Activated CD4-positive, alpha-beta T cell treated with anti-CD3 and anti-CD28 coated beads, Interleukin-2, amount 50 U/mL, for 4 hours (primary cell): ENCODE measurements at places on chromosomes 6 and 20.

DNA sequence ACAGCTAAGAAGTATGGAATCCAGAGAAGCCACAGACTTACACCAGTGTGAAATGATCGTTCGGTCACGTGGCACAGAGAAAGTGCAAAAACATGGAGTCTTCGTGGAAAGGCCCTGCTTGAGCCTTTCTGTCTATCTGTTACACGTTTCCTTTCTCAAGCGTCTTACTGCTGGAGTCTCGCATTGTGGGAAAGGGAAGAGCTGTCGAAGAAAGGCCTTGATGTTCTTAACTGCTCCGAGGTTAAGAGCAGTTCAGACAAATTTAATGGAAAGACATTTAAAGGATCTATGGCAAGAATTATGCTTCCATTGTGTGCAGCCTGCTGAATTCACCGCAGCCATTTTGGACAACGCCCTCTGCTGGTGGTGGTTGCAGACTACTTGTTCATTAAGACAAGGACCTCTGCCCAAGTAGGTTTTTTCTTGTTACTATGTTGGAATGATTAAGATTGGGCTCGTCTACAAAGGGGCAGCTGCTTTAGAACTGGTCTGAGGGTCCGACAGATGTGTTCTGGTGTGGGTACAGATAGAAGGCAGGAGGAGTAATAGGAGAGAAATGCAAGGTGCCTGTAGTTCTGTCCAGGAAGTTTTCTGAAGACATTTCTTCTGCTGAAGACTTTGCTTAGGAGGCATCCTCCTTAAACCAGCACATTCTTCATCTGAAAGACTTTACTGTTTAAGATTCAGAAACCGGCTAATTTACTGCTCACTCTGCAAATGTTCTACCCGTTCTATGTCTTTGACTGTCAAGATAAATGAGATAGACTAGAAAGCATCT, 24.7 kb upstream of the CCN6 start:
- peak; percentile 65 for DNase-seq

- DNase-seq = no peak
These were observed 33.1 kb upstream of the MPC1 start for GRCh38 chr6:166415833-166416347.

DNA sequence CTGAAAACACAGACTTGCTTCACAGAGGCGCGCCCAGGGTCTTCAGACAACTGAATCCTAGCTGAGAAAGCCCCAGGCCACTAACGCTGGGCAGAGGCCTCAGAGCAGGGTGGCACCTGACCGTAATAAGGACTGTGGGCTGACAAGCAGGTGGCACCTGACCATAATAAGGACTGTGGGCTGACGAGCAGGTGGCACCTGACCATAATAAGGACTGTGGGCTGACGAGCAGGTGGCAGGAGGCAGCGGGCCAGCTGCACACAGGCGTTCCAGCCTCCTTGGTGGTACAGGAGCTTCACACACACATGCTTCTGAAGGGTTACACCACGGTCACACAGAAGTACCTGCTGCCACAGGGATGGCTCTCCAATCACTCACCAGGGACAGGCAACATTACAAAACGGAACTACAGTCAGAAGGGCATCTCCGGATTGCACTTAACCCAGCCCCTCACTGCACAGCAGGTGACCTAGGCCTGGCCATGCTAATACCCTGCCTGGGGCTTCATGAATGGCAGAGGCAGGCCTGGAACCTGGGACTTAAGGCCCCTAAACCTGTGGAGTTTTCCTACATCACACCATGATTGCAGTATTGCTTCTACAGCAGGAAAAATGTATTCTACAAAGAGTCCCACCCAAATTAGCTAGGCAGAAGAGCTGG, 50.8 kb downstream of the PSMG4 start:
- no peak for DNase-seq

DNA sequence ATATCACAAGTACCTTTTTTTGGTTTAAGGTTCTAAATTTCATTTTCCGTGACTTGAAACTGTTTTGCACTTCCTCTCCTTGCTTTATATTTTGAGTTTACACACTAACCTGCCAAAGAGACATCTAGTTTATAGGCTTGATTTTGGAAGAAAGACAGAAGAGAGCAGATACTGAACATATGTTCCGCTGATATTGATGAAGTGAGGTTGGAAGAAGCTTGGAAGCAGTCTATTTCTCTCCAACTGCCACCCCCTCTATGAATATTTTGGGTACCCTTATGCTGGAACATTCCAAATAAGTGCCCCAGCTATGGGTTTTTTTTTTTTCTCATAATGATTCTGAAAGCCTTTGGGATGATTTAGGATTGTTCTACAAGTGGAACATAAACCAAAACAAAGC, 150.6 kb downstream of the LAMA2 start:
- DNase-seq = no peak

DNA sequence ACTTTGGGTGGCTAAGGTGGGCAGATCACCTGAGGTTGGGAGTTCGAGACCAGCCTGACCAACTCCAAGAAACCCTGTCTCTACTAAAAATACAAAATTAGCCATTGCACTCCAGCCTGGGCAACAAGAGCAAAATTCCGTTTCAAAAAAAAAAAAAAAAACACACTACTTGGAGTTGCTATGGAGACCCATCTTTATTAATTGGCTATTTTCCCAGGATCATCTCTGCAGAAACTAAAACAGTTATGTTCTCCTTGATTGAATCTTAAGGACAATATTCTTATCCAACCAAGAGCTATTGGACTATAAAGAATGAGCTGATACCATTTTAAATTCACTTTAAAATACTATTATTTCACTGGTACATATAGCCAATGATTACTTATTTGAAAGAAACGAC, 14.7 kb downstream of the AKIRIN2 start:
- no peak for DNase-seq

GRCh38 chr20:57522380-57523140, 2.4 kb downstream of the CTCFL start:
- no peak for DNase-seq

DNA sequence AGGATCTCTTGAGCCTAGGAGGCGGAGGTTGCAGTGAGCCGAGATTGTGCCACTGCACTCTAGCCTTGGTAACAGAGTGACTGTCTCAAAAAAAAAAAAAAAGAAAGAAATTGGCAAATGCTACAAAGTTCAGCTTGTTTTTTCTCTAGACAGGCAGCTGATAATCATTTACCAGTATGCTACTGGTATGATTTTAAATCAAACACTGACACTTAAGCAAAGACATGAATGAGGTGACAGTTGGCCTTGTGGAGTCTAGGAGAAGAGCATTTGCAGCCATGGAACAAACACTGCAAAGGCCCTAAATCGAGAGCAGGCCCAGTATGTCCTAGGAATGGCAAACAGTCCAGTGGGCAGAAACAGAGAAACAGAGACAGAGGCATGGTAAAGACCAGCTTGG, 99.7 kb upstream of the CEP85L start:
- DNase-seq = no peak

GRCh38 chr20:36210436-36211021, 25.7 kb upstream of the AAR2 start:
- DNase-seq = no peak

GRCh38 chr20:24403406-24403805, 66.0 kb upstream of the SYNDIG1 start:
- DNase-seq = no peak

DNA sequence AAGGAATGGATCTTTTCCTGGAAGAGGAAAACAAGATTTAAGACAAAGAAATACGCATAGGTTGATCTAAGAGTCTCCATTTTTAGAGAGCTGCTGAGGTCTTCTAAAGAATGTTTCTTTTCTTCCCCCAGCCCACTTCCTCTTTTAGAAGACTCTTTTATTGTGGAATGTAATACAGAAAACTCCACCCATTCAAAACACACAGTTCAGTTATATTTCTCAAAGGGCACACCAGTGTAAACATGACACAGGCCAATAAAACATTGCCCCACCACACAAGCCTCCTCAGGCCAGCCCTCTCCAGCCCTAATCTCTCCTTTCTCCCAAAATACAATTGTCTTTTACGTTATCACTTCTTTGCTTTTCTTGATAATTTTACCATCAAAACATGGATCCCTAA, 42.8 kb downstream of the SLC35B3 start:
- DNase-seq = no peak

DNA sequence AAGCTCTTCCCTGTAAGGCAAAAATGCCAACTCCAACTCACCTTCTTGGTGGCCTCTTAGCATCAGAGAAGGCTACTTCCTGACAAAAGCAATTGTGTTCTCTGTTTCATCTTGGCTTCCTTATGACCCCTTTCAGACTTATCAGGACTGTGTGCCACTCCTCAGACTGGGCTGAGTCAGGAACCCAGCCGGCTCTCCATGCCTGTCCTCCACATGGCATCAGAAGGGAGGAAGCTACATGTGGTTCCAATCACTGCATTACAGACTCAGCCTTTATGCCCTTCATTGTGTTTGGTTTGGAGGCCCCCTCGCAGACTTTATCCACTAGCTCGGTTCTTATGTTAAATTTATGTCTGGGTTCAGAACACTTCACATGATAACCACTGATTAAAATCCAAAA, 142.5 kb downstream of the SLC24A3 start:
- DNase-seq = no peak

DNA sequence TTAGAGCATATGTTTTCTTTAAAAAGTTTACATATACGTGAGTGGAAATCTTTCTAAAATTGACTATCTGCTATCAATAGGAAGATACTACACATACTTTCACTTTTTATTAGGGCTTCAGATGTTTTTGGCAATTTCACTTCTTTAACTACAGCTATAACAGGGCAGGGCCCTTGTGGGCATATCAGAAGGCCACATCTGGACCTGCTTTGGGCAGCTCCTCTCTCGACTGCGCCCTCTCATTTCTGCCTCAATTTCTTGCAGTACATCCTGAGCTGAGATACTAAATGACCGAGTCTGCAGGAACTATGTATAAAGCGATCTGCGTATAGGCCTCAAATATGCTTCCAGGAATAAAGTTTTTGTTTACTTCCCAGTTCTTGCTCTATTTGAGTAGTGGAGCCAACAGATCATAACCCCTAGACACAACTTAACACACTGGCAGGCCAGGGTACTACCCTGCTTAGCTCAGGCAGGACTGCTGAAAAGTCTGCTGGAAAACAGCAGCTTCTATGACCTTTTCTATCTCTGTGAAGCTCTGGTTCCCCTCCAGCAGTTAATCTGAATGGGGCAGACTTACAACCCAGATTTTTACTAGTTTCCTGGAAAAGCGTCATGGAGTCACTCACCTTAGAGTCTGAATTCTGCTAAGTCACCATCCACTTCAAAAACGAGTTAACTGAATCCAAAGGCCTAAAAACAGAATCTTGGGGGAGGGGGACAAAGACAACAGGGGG, 12.7 kb downstream of the GCLC start:
- DNase-seq = no peak

- DNase-seq = peak; percentile 30
These were observed 2.9 kb upstream of the BMP6 start for GRCh38 chr6:7723041-7723447.

- no peak for DNase-seq
These were observed 71.8 kb upstream of the ZNF184 start for GRCh38 chr6:27544612-27545260.

DNA sequence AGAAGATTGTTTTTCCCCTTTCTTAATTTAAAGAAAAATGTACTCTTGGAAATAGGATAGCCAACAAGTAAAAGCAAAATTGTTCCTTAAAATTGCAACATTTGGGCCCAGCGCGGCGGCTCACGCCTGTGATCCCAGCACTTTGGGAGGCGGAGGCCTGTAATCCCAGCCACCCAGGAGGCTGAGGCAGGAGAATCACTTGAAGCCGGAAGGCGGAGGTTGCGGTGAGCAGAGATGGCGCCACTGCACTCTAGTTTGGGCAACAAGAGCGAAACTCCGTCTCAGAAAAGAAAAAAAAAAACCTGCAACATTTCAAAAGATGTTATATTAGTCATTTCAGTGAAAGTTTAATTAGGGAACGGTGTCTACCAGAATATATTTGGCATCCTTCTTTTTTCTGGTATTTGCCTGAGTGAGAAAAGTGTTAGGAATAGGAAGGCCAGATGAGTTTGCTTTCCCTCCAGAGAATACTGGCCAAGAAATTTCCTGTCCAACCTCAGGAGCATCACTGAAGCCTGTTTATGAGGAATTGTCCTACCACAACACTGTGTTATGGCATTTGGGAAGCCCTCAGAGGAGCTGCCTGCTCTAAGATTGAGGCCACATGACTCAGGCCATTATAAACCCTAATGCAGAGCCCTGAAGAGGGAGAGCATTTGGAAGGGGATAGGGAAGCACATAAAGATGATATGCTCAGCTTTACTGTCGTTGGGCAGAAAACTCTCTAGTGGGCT, 1.2 kb upstream of the GJA1 start:
- DNase-seq = no peak

GRCh38 chr6:37451441-37452193, 18.6 kb downstream of the CMTR1 start:
- DNase-seq = no peak

- no peak for DNase-seq
These were observed 15.1 kb downstream of the E2F3 start for GRCh38 chr6:20416567-20417345.

DNA sequence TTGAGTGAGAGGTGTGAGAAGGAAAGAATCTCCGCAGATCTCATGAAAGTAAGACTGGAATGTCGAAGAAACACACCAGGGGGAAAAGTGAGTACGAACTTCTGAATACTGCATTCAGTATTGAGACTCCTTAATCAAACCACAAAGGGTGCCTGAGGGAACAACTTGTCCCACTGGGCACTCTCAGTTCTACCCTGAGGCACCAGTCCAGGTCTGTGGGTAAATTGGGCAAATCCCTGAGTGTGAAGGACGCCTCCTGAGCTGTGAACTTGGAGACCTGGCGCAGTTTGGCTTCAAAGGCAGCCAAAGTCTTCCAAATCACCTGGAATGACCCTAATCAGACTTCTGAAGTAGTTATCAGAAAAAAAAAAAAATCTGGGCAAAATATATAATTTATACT, 329.7 kb downstream of the BTBD9 start:
- DNase-seq = no peak

- DNase-seq = no peak
These were observed 108.7 kb upstream of the GMDS start for GRCh38 chr6:2354138-2354491.

DNA sequence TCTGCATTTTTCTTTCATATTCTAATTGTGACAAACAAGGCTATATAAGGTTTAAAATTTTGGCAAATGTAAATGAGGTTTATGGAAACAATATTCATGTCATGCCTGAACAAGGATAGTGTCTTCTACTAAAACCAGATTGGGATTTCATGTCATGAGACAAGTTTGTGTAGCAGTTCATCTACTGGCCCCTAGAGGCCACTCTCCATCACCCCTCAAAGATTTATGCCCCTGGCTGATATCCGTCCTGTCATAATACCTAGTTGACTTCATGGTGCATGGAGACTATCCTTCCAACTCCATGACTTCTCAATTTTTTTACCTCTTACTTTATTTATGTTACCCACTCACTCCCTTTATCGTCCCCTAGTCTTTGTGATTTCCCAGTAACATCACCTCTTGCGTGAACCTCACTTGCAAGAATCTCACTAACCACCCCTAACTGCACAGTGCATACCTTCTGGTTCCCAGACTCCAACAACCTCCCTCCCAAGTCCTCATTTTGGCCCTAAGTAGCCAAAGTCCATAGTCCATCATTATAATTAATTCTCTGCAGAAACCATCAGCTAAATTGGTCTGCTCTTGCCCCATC, 179.8 kb downstream of the TASP1 start:
- no peak for DNase-seq
